ENCODE measurements at places on chromosomes 3 and 15. TPM values are rescaled to one million over a fixed set of nuclear protein-coding genes. Genes with fewer than 3 reads are reported as not detected.

GRCh38 chr3:104796556-104796955 lies 570.2 kb upstream of the ALCAM start:
- no peak for DNase-seq

DNA sequence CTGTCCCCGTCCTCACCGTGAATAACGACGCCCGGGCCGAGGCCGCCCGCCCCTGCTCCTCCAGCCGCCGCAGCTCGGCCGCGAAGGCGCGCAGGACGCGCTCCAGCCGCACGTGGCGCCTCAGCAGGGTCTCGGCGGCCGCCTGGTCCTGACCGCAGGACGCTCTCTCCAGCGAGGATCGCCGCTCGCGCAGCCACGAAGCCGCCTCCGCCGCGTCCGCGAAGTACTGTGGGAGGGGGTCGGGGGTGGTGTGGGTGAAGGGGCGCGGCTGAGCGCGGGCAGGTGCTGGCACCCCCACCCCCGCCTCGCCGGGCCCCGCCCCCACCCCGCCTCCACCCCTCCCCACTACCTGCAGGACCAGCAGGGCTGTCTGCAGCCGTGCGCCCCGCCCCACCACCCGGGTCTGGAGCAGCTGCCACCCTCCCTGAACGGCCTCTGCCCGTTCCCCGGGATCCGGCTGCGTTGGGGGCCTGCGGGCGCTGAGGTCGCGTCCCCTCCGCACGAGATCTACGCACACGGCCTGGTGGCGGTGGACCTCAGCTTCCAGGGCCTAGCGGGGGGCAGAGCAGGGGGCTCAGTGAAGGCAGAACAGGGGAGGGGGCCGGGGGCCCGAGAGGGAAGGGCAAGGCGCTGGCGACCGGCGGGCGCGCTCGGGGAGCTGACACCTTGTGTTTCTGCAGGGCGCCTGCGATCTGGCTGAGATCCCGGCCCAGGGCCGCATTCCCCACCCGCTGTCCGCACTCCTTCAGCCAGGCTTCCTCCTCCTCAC lies 11.7 kb downstream of the SPTBN5 start:
- DNase-seq, result no peak

Gene CIB2
- 1.9 TPM for total RNA-seq

- DNase-seq, result no peak
Observed at GRCh38 chr3:25854214-25854613, 64.3 kb downstream of the OXSM start.

DNA sequence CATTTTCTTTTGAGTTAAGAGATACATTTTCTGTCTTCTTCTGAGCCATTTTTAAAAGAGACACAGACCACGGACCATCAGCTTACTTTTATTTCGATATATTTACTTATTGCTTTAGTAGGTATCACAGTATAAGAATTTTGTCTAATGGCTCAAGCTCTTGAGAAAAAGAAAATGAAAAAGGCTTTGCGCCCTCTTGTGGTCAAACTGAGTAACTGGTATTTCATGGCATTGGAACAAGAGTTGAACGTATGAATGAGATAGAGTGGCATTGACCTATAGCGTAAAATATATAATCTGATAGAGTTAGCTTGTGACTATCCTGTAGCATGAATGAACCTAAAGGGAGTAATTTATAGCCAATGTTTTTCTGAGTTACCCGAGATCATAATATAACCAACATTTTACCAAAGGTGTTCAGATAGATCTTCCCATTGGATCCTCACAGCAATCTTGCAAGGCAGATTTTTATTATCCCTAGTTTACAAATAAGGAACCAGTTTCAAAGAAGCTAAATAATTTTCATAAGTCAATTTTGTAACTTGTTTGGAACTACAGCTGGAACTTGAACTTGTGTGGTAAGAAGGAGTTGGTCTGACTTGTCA lies 154.6 kb downstream of the POLR2M start:
- DNase-seq, result peak; percentile 58

- no peak for DNase-seq
Observed at GRCh38 chr3:9105421-9105820, 142.1 kb upstream of the RAD18 start.

Gene CPNE9
- not detected for total RNA-seq

Gene RASGRP1
- total RNA-seq, result 44.9 TPM

DNA sequence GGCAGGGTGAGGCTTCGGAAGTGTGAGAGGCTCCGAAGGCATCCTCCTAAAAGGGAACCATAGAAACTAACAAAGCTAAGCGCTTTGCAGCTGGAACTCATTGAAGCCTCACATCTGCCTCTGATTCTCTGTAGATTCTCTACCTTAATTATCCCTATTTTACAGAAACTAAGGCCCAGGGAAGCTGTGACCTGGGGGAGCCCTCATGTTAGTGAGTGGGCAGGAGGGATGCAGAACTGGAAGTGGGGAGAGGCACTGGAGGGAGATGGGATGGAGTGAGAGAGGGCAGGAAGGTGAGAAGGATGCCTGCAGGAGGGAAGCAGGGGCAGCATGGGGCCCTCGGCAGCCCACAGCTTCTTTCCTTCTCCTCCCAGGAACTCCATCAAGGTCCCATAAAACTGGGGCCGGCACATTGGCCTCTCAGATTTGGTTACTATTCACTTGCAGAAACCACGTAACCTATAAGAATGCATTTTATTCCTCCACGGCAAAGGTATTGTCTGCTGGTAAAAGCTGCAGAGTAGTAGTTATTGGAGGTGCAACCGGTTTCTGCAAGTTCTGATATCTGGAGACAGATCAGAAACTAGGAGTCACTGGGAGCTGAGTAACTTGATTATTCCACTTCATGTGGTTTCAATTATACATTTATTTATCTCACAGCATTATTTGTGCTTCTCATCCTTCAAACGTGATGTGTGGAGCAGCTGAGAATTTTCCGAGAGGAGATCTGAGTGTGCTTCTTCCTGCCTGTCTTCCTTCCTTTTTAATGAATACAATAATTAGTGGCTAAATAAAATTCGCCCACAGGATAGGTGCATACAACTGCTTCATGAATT lies 24.0 kb upstream of the CHCHD6 start:
- no peak for DNase-seq

DNA sequence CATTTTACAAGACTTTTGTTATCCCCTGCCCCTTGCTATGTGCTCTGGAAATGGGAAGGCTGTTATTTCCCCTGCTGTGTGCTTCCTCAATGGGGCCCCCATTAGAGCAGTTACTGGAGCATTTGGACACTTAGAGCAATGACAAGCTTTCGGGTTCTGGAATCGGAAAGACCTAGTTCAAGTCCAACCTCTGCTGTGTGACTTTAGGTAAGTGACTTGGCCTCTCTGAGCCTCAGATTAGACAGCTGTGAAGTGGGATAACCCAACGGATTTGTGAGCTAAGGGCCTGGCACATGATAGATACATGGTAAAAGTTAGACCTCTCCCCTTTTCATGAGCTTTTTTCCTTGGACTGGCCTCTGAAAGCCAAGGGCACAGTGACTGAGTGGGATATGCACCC lies 84.0 kb upstream of the SEC13 start:
- no peak for DNase-seq

- DNase-seq, result no peak
Observed at GRCh38 chr3:194277104-194277785, 73.9 kb downstream of the CPN2 start.

Gene COL6A5
- not detected for total RNA-seq

GRCh38 chr3:76570436-76571057 lies 469.4 kb upstream of the ROBO2 start:
- no peak for DNase-seq

- no peak for DNase-seq
Observed at GRCh38 chr15:89543389-89543788, 31.9 kb upstream of the TICRR start.

- no peak for DNase-seq
Observed at GRCh38 chr3:151501171-151501922, 40.5 kb upstream of the IGSF10 start.

Gene SPATA12
- not detected for total RNA-seq

Gene ADAMTS17
- total RNA-seq, result 0.81 TPM

Gene FMN1
- total RNA-seq, result 0.12 TPM
